ENCODE measurements at places on chromosomes 4 and X. TPM values are rescaled to one million over a fixed set of nuclear protein-coding genes. Genes with fewer than 3 reads are reported as not detected.

The STARD8 gene
- 16.1 TPM for total RNA-seq

The FGF13 gene
- 49.3 TPM for total RNA-seq

GRCh38 chr4:107818301-107818910 is 6.3 kb upstream of the SGMS2 start:
- DNase-seq, result no peak

GRCh38 chr4:100574607-100575006 is 56.8 kb upstream of the EMCN start:
- no peak for DNase-seq

- DNase-seq, result no peak
Observed at GRCh38 chr4:147916351-147916750, 184.5 kb downstream of the ARHGAP10 start.

Data from tongue (tissue), 3 donors.